ENCODE measurements at places on chromosomes 11 and 22. TPM values are rescaled to one million over a fixed set of nuclear protein-coding genes. Genes with fewer than 3 reads are reported as not detected.

Gene ZNF214
- total RNA-seq, result 8.4 TPM

Gene OR10D3
- not detected for total RNA-seq

Gene PNPLA5
- total RNA-seq, result not detected

Gene SLC35F2
- 95.3 TPM for total RNA-seq

Gene TCN1
- not detected for total RNA-seq

Gene FGF19
- not detected for total RNA-seq

Gene GGTLC3
- total RNA-seq, result not detected

Gene TEAD1
- 170 TPM for total RNA-seq

Gene FBLN1
- 17.1 TPM for total RNA-seq

Gene OR10G6
- total RNA-seq, result not detected

Gene NOX4
- 26.8 TPM for total RNA-seq

Gene DAGLA
- total RNA-seq, result 1.7 TPM

Gene SMTNL1
- total RNA-seq, result not detected

Gene PLA2G3
- not detected for total RNA-seq

Gene RFPL1
- not detected for total RNA-seq

Gene GUCY1A2
- total RNA-seq, result 0.17 TPM

Gene DMC1
- 2.0 TPM for total RNA-seq

Gene SPI1
- total RNA-seq, result not detected

Gene VSIG10L2
- not detected for total RNA-seq

Gene AIFM3
- total RNA-seq, result 0.17 TPM

Gene TIMM8B
- total RNA-seq, result 39.1 TPM

Data from renal cortical epithelial cell (primary cell).